ENCODE measurements at places on chromosomes 2 and 18. TPM values are rescaled to one million over a fixed set of nuclear protein-coding genes. Genes with fewer than 3 reads are reported as not detected.

The MC4R gene
- 0.93 TPM for total RNA-seq

The LPIN1 gene
- total RNA-seq, result 47.6 TPM

The ARHGEF33 gene
- 1.2 TPM for total RNA-seq

The AQP12B gene
- not detected for total RNA-seq

The AGAP1 gene
- total RNA-seq, result 55.2 TPM

DNA sequence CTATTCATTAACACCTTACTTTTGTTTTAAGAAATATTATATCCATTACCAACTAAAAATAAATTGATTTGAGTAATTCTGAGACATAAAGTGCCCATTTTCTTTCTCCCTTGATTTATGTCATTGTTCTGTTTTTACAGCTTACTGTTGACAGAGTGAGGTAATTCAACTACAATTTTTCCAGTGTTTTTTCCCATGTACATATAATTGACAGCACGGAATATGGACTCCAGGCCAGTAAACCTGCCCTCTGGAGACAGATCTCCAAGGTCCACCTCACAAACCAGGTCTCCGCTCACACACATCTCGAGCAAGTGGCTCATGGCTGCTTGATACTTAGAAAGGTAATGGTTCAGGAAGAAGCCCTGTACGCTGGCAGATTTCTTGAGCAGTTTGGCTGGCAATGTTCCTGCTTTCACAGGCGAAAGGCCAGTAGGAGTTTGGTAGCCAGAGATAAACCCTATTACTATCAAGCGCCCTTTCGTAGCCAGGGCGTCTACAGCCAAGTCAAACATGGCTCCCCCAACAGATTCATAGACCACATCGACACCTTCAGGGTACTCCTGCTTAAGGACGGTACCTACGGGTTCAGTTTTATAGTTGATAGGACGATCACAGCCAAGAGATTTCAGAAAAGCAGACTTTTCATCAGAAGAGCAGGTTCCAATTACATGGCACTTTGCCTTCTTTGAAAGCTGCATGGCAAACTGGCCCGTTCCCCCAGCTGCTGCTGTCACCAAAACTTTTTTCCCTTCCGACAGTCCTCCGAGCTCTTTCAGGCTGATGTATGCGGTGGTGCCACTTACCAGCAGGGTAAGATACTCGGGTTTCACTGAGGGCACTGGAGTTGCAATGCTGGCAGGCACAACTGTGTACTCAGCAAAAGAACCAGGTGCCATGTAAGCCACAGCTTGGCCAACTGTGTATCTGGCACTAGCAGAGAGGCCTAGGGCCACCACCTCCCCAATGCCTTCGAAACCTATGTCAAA is 7.4 kb downstream of the PTGR3 start:
- peaks cover 26% of the 10 kb centered on the region for H3K36me3 ChIP-seq
- H3K4me1 ChIP-seq, result peaks cover 98% of the 10 kb centered on the region
- peak overlapping the region; percentile 96 for H3K27ac ChIP-seq

DNA sequence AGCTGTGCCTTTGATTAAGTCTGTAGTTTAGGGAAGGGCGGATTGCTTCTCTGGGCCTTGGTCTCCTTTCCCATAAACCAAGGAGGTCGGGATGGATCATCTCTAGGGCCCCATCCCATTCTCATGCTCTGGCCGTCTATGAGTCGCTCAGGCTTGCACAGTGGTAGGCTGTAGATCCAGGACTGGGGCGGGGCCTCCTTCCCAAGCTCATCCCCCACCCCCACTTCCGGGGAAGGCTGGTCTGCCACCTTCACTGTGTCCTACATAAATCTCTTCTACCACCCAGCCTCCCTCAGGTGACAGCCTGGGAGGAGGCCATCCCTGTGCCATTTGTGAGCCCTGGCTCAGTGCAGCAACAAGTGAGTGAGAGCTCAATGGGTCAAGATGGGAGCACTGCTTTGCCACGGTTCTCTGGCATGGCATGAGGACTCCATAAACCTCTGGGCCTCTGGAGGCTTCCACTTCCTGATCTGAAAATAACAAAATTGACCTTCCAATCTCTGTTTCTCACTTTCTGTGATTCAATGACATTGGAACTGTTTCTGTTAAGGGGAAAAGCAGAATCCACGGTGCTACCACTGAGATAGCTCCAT is 68.5 kb downstream of the SUMO1 start:
- peaks cover 22% of the 10 kb centered on the region for H3K4me1 ChIP-seq
- no peaks in the 10 kb centered on the region for H3K36me3 ChIP-seq
- H3K4me3 ChIP-seq, result no peak overlapping the region

- no peaks in the 10 kb centered on the region for H3K27me3 ChIP-seq
- ATAC-seq, result no peak
- H3K36me3 ChIP-seq, result no peaks in the 10 kb centered on the region
- no peak overlapping the region for H3K4me3 ChIP-seq
- H3K27ac ChIP-seq, result no peak overlapping the region
Measured at GRCh38 chr2:25804338-25804737, 73.9 kb downstream of the ASXL2 start.

GRCh38 chr2:45816272-45816671 is 164.8 kb downstream of the PRKCE start:
- no peak overlapping the region for H3K4me3 ChIP-seq
- H3K4me1 ChIP-seq, result peaks cover 23% of the 10 kb centered on the region
- no peaks in the 10 kb centered on the region for H3K36me3 ChIP-seq
- ATAC-seq, result peak; percentile 37

DNA sequence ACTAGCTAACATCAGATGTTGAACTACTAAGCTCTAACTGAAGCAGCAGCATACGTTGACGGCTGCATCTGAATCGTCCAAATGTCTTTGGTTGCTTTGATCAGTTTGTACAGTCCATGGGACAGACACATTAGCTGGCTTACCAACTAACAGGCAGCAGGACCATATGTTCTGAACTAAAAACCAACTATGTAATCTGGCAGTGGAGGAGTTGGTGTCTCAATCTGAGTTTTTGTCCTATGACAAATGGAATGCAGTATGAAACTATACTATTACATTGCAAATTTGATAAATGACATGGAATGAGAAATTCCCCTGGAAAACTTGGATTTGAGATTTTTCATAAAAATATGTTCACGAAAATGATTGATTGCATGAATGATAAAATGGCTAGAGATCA is 79.5 kb downstream of the EPHA4 start:
- no peak overlapping the region for H3K27ac ChIP-seq
- H3K4me1 ChIP-seq, result no peaks in the 10 kb centered on the region
- H3K27me3 ChIP-seq, result no peaks in the 10 kb centered on the region
- no peak overlapping the region for H3K4me3 ChIP-seq
- no peak for ATAC-seq
- H3K36me3 ChIP-seq, result peaks cover 5% of the 10 kb centered on the region

- H3K4me3 ChIP-seq, result no peak overlapping the region
- H3K36me3 ChIP-seq, result no peaks in the 10 kb centered on the region
- no peak overlapping the region for H3K27ac ChIP-seq
- H3K4me1 ChIP-seq, result no peaks in the 10 kb centered on the region
- no peaks in the 10 kb centered on the region for H3K27me3 ChIP-seq
Measured at GRCh38 chr2:153394247-153394646, 84.3 kb downstream of the RPRM start.

GRCh38 chr2:226875438-226876225 is 39.8 kb downstream of the RHBDD1 start:
- no peaks in the 10 kb centered on the region for H3K4me1 ChIP-seq
- ATAC-seq, result no peak
- H3K4me3 ChIP-seq, result no peak overlapping the region
- no peak overlapping the region for H3K27ac ChIP-seq
